ENCODE measurements at places on chromosomes 6 and 20.

- no peak for DNase-seq
Observed at GRCh38 chr20:23700931-23701330, 12.1 kb upstream of the CST4 start.

DNA sequence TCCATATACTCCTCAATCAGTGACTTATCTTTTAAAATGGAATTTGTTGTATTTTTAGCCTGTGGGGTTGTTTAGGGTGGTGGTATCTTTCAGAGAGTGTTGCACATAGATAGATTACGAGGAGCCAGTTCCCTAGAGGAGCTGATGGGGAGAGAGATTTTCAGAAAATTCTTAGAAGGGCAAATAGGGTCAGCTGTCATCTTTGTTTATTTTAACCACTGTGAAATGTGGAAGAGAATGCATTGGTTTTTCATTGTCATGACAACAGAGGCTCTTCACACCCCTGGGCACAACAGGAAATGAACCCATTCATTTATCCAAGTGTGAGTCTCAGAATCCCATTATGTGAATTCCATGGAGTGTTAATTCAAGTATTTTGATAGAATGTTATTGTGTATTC, 188.4 kb downstream of the JARID2 start:
- DNase-seq: no peak

GRCh38 chr20:2756056-2756611, 44.3 kb downstream of the CPXM1 start:
- peak; percentile 19 for DNase-seq

GRCh38 chr6:47922391-47922790, 140.6 kb downstream of the OPN5 start:
- no peak for DNase-seq

DNA sequence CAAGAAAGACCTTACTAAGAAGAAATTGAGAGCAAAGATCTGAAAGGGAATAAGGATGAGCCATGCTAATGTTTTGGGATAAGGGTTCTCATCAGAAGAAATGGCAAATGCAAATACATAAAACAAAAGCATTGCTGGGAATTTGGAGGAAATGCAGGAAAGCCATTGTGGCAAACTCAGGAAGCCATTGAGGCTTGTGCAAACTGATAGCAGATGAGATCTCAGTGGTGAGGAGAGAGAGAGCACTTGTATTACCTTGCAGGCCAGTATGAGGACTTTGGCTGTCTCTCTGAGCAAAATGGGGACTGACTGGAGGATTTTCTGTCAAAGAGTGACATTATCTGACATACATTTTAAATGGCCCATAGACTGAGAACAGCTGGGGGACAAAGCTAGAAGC, 103.0 kb downstream of the ADGRB3 start:
- DNase-seq: no peak

DNA sequence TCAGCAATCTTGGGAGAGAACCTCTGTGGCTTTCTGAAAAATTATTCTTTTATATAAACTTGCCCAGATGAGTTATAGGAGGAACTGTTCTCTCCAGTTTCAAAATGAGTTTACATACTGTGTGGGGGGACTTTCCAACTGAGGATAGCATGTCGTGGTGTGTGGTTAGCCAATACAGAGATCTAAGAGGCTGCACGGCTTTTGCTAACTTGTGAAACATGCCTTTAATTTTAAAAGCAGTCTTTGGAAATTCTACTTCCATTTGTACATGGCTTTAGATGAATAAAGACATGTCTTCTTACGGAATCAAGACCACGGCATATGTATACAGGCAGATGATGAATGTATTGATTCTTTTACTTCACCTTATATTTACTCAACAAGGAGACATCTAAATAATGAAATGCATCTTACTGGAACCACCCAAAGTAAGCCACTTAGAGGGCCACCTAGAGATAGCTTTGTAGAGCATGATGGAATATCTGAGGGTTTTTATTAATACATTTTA, 39.8 kb downstream of the HIVEP1 start:
- peak; percentile 98 for DNase-seq

DNA sequence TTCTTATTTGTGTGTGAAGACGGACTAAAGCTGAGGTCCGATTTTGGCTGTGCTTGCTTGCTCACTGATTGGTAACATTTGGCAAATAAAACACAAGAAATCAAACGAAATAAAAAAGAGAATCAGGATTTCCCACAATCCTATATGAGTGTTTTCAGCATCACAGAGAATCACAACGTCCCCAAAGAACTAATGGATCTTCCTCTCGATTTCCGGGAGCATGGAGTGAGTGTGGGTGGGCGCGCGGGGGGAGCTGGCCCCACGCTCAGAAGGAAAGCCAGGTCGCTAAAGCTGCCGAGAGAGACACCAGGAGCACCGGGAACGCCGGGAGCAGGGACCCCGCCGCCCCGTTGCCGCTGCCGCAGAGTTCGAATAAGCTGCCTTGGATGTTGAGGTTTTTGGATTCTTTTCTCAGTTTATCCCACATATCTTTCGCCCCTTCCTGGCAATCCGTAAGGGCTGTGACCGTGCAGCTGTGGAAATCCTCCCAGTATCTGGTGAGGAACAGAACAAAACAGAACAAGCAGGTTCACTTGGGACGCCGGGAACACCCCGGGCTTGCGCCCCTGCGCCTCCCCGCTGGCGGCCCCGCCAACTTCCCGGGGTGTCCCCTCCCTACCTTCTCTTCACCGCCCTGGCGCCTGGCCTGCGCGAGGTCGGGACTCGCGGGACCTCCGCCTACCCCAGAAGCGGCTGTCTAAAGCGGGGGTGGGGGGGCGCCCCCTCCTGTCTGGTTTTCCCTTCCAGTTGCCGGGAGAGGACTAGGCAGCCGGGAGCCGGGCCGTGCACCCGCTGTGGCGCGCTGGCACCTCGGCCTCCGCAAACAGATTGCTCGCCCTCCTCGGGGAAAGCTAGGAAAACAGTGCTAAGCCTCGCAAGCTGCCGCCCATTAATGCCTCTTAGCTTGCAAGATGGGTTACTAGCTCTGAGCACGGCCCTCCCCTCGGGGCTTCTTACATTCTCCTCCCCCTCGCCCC, 7.7 kb downstream of the NRN1 start:
- no peak for DNase-seq

DNA sequence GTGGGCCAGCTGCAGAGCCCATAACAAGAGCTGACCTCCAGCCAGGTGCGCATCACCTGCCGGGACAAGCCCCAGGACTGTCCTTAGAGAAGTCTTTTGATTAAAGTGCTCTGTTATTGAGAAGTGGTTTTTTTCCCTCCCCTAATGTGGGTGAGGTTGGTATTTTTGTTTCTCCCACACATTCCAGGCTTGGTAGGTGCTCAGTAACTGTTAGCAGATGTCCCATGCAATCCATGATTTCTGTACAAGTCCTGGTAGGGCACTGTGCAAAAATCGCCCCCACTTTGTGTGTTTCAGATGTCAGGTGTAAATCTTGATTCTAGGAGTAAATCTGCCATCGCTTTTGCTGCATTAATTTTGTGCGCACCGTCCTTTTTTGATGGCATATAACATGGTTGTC, 4.7 kb downstream of the FAM210B start:
- no peak for DNase-seq

GRCh38 chr6:89392823-89393222, 19.2 kb downstream of the RRAGD start:
- no peak for DNase-seq

GRCh38 chr6:2909718-2910117, 6.6 kb upstream of the SERPINB9 start:
- DNase-seq: no peak

GRCh38 chr6:85997206-85997605, 354.5 kb upstream of the SYNCRIP start:
- no peak for DNase-seq

- no peak for DNase-seq
Observed at GRCh38 chr20:63316502-63316921, 23.5 kb downstream of the COL20A1 start.

DNA sequence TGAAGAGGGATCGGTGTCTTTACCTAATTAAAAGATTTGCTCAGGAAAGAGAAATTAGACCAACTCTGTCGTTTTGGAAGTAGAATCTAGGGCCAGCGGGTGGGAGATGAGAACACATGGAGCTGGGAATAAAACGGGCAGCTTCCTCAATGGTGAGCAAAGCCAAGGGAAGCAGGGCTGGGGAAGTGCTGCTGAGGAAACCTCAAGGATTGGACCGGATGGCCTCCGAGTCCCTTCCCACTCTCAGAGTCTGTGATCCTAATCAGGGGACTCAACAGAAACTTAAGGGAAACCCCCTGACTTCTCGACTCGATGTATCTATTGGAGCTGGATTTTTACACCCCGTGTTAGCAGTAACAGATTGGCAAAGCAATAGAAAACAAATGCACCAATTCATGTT, 10.8 kb downstream of the GCNT2 start:
- peak; percentile 80 for DNase-seq

DNA sequence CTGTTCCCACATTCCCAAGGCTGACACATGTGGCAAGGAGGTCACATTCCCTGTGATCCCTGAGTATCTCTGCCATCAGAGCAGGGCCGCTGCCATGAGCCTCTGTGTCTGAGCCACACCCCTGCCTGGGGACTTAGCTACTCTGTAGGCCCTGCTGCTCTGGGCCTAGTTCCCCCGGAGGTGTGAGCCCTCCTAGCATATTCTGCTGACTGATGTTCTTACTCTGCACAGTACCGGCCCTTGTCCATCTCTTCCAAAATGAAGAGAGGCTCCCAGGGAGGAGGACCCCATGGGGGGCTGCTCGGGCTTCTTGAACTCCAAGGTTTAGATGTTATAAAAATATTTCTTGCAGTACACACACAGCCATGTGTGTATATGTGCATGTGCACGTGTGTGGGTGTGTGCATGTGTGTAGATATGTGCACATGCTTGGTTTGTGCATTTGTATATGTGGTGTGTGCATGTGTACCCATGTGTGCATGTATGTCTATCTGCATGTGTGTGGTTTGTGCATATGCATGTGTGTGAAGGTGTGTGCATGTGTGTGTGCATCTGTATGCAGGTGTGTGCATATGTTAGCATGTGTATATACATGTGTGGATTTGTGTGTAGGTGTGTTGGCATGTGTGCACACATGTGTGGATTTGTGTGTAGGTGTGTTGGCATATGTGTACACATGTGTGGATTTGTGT, 101.2 kb downstream of the ERMARD start:
- no peak for DNase-seq

- peak; percentile 4 for DNase-seq
Observed at GRCh38 chr20:38892091-38892981, 33.9 kb upstream of the FAM83D start.

DNA sequence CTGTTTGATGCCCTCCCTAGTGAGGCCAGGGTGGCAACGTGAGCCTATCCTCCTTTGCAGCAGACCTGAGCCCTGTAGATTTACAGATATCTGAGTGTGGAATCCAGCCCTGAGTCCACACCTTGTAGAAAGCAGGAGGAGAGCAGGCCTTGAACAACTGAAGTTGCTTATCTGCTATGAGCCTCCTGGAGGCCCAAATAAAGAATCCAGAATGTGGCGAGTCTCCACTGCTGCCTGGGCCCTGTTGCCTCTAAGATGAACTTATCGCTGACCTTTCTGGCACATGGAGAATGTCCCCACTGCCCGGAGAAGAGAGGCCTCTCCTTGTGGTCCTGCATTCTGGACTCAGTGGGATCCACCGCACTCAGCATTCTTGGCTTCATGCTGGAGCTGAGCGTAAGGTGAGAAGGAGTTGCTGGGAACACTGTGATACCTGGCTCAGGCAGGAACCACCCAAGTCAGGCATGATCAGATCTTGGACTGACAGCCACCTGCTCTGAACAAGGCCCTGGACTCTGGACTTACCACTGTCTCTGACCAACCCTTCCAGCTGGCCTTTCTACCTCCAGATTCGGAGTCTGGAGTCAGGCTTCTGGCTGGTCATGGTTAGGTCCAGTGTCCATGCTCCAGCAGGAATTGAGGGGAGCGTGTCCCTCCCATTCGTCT, 5.8 kb upstream of the MANBAL start:
- no peak for DNase-seq

DNA sequence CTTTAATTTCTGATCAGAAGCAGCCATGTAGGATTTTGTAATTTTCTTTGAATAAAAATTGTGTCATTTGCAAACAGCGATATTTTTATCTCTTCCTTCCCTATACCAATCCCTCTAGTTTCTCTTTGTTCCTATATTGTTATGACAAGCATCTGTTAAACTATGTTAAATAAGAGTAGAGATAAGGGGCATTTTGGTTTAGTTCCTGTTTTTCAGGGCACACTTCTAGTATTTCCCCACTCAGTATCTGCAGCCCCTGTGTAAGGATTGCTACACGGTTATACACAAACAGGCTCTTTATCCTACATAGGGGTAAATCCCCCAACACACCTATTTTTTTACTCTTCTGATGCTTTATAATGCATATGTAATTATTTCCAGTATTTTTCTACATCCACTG, 42.1 kb downstream of the TRERF1 start:
- DNase-seq: peak; percentile 52

- DNase-seq: no peak
Observed at GRCh38 chr6:16493112-16493511, 254.7 kb downstream of the GMPR start.

DNA sequence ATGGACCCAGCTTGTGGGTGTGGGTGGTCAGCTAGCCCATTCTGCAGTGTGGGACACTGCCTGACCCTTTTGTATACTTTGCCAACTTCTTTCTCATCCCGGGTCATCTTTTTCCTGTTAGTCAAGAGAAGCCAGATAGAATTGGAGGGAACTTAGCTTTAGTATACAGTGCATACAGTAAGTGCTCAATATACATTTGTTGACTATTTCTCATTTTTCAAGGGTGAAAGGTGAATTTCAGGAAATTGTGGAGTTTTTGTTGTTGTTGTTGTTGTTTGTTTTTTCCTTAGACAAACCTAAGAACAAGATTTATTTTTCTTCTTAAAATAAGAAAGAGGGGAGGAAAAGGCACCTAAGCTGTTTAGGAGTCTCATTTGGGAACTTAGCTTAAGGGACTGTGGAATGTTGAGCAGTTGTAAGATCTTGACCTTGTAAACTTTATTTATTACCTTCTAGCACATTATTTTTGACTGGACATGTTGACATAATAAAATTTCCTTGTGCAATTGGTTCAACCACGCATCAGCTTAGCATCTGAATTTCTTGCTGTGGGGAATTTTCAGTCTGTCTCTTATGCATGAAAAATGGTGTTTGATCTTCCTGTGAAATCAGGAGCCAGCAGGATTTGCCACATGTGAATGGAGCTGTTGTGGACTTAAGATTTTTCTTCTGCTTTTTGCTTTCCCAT, 113.6 kb downstream of the ARID1B start:
- DNase-seq: no peak

DNA sequence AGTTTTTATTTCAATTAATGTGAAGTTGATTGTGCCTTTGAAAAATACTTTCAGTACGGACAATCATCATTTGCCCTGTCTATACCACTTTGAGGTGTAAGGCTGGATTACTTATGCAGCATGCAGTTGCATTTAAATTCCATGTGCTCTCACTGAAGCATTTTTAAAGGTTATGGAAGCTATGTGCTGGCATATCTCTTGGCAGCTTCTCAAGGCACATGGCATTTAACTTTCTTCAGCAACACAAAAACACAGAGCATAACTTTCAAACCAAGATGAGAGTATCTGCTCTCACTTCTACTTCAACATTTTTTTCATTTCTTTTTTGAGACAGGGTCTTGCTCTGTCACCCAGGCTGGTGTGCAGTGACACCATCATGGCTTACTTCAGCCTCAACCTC, 360.6 kb upstream of the RUNX2 start:
- no peak for DNase-seq

- DNase-seq: no peak
Observed at GRCh38 chr6:103215847-103216246, 1643.9 kb downstream of the HACE1 start.

- DNase-seq: peak; percentile 49
Observed at GRCh38 chr6:133973109-133973971, 20.3 kb downstream of the TBPL1 start.

- DNase-seq: no peak
Observed at GRCh38 chr20:9531581-9531980, 17.2 kb downstream of the LAMP5 start.

GRCh38 chr6:24779416-24780016, 4.8 kb downstream of the GMNN start:
- DNase-seq: no peak

Measured in inflammatory macrophage treated with lipopolysaccharide for 4 hours (primary cell).